ENCODE measurements at places on chromosomes 7 and 10.

DNA sequence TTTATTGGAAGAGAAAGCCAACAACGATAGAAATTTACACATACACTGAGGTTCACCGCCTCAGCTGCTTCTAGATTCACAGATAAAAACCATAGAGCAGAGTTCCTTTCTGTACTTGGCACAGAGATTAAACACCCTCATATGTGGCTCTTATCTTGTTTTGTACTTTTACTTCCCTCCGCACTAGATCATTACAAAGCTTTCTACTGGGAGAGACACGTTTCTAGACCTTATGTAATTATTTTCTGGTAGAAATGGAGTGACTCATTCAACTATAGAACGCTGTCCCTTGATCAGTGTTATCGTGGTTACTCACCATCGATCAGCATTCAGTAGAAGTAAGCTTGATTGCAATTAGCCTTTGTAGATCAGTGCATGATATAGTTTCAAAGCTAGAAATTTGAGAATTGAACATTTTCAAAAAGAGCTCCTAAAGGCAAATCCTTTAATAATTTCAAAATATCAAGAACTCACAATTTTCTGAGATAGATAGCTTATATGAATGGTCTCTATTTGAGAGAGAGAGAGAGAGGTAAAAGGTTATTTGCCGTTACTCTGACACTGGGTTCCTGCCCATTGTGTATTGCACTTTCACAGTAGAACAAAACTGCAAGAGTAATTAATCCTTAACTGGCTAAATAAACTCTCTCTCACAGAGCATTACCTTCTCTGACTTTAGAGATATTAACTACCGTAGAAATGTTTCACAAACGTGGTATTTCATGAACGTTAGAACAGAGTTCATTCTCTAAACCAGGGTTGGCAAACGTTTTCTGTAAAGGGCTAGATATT is 26.1 kb upstream of the DNAJC1 start:
- DNase-seq, result no peak

- no peak for DNase-seq
Observed at GRCh38 chr7:44431091-44431608, 59.3 kb downstream of the NUDCD3 start.

GRCh38 chr10:14235566-14236195 is 95.0 kb downstream of the FRMD4A start:
- DNase-seq, result no peak

DNA sequence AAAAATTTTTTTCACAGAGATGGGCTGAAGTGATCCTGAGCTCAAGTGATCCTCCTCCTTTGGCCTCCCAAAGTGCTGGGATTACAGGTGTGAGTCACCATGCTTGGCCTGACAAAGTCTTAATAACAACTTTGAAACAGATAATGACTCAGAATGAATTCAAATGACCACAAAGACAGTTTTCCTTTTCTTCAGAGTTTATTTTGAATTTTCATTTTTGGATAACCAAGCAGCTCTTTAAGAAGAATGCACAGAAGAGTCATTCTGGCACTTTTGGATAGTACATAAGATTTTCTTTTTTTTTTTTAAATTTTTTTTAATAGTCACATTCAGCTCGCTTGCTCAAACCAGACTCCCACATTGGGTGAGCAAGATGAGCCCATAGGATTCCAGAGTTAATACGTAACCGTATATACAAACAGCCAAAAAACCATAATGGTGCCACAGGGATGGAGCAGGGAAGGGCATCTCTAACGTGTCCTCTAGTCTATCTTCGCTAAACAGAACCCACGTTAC is 43.0 kb upstream of the NMT2 start:
- no peak for DNase-seq

DNA sequence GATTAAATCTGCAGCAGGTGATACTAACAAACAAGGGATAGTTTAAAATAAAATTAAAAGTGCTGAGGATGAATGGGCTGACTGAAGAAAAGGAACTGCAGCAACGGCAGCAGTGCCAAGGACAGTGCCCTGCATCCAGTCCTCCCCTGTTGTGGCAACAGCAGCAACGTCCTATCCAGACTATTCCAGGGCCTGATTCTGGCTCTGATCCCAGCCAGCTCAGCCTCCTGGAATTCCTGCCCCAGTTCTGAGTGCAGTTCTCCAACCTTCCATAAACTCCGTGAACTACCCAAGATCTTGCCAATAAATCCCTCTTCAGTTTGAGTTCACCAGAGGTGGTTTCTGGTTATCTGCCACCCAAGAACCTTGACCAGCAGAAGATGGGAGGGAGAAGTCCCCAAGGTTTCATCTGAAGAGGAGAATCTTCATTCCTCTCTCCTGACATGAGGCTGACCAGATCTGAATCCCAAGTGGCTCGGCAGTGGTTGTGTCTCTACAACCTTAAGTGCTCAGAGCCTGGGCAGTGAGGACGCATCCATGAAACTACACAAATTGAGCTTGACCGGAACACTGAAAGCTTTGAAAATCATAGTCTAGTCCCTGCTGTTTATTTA is 115.8 kb downstream of the SORBS1 start:
- DNase-seq, result no peak

DNA sequence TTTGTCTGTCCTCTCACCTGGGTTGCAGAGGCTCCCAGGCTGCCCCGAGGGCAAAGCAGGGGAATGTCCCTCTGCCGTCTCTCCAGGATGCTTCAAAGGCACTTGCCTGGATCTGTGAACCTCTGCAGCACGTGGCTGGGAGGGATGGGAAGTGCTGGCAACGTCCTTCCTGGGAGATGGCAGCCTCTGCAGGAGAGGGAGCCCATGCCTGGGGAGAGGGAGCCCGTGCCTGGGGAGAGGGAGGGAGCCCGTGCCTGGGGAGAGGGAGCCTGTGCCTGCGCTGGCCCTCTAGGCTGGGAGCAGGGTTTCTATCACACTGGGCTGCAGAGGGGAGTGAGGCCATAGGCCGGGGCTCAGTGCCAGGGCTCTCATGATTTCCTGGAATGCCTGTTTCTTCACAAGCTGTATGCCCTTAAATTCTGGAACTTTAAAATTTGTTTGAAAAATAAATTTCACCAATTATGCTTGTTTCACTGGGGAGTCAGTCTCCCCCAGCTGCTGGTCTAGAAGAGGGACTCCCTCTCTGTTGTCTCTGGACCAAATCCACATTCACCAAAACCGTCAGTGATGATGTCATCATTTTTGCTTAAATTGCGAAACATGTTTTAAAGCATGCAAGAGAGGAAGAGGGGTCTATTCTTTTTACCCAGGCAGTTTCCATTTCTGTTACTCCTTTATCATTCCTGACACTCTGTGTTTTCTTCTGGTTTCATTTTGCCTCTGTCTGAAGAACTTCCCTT is 135.7 kb downstream of the DNAJB6 start:
- DNase-seq, result no peak

- DNase-seq, result no peak
Observed at GRCh38 chr10:72649291-72649690, 23.4 kb upstream of the MICU1 start.

DNA sequence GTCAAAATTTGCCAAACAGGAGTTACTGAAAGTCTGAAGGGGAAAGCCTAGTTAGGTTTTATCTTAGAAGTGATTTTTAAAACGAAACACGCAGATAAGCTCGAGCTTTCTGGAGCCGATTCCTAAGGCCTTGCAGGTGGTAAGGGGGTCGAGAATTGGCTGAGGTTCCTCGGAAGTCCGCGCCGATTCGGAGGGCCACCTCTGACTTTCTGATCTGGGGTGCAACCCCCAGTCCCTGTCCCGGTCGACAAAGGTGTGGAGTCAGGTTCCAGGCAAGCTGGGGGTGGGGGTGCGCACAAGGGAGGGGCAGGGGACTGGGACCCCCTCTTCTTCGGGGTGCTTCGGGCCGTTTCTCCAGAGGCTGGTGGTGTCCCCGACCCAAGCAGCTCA is 701 bp upstream of the CUL1 start:
- DNase-seq, result no peak

DNA sequence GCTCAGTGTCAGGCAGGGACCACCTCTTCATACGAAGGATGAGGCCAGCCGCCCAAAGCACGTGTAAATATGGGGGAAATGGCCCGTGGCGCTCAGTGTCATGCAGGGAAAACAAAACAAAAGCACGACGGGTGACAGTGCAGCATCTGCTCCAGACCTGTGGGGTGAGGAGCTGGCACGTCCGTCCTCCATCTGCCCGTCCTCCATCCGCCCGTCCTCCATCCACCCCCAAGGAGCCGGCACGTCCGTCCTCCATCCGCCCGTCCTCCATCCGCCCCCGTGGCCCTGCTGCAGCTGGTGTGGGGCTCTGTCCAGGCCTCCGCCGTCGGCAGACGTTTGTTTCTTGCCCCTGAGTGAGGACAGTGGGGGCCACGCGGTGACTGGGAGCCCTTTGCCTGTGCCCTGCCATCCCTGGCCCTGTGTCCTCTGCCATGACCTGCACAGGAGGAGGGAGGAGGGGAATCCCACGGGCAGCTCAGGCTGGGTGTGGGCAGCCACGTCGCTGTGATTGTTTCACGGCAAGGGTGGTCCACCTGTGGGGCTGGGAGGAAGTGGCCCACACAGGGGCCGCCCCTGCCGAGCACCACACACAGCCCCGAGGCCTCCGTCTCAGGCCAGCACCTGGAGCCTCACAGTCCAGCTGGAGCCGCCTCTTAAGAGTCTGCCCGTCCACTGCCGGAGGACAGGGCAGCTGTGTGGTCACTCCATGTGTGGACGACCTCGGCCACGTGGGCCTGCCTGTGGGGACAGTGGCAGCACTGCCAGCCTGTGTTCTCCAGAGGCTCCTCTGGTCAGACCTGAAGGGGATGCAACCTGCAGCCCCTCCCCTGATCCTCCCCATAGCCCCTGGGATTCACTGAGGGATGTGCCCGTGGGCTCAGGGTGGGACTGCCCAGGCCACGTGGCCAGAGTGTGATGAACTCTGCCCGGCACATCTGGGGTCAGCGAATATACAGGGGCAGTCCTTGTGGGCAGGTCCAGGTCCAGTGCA is 38.2 kb upstream of the DPYSL4 start:
- no peak for DNase-seq

GRCh38 chr7:157676001-157676400 is 339.2 kb downstream of the DNAJB6 start:
- DNase-seq, result no peak

- no peak for DNase-seq
Observed at GRCh38 chr10:29816801-29817558, 182.2 kb upstream of the SVIL start.

- no peak for DNase-seq
Observed at GRCh38 chr10:78165617-78166016, 132.0 kb downstream of the RPS24 start.
